ENCODE measurements at places on chromosomes 7 and 10.

DNA sequence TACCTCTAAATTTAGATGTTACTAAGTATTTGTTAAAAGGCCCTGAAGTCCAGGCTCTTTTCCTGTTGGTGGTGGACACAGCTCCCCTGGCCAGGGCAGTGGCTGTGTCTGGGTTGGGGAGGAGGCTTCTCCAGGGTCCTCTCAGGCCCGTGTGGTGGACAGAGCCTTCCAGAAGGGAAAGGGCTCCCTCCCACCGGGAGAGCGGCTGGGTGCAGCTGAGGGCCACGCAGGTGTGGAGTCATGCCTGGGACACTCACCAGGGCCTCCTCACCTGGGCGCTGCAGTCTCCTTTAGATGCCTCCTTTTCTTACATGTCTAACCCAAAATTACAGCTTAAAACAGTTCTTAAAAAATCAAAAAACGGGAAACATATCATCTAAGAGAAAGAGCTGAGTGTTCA, 128.2 kb upstream of the TCERG1L start:
- no peak for DNase-seq

GRCh38 chr10:63253040-63253439, 119.9 kb downstream of the NRBF2 start:
- DNase-seq: no peak

DNA sequence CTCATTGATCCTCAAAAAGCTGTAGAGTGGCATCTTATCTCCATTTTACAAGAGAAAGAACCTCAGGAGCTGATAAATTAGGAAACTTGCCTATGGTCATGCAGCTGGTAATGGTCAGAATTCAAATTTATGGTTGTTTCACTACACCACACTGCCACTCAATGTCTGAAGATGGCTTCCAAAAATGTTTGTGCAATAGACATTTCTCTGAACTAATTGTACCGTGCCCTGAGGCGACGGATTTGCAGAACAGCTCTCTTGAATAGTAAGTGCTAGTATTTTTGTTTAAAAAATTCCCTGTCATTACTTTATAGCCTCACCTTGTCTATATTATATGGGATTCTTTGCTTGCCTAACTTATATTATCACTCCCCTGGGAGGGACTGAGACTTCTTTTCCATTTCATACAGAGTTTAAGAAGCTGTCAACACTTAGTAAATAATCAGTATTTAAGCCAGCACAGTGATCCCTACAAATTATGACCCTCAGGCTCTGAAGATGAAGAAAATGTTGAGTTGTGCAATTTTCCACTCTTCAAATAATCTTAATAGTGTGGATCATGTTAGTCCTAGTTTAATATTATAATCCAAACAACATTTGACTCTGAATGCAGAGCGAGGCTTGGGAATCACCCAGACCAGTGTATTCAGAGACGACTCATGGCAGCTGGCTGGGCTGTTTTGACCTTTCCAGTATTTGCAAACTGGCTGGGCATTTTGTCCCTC, 346.6 kb downstream of the PTEN start:
- no peak for DNase-seq

DNA sequence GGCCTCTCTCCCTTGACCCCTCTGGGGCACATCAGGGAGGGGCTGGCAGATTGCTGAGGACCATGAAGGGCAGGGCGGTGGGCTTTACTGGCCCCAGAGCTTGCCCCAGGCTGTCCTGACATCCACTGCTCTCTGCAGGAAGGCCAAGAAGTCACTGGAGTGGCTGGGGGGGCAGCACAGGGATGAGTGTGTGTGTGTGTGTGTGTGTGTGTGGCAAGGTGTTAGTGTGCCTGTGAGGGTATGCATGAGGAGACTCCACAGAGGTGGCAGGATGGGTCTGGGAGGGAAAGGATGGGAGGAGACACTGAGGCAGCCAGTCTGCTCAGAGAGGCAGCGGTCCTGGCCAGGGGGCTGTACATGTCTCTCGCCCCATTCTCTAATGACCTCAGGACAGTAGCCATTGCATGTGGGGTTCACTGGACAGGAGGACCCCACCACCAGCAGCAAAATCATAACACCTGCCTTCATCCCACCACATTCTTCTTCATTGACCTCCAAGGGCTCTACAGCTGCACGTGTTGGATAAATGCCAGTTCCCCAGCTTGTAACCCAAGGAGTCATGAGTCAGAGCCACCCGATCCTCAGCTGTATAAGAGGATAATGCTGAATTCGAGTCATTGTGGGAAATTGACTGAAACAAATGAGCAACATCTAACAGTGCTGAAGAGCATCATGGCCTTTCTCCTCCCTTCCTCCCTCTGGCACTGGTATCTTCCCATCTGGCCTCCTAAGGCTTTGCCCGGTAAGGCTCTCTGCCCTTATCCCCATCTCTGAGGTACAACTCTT, 720.5 kb downstream of the GRID1 start:
- DNase-seq: peak; percentile 16

DNA sequence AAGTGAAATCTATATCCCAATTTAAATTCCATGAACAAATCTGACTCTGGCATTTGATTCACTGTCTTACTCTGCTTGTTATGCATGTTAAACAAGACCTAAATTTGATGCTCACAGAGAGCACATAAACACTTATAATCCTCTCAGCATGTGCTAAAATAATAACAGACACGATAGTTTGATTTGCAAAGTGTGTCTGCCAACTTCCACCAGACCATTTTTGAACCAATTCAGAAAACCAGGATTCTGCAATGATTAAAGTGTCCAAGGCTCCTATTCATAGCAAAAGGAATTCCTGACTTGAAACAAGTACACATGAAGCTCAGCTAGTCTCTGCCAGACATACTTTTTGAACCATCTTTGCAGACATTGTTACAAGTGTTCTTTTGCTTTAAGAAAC, 11.2 kb downstream of the RBM20 start:
- DNase-seq: no peak

GRCh38 chr10:58089739-58090138, 178.0 kb downstream of the IPMK start:
- DNase-seq: no peak

- no peak for DNase-seq
Observed at GRCh38 chr10:119401671-119402395, 140.7 kb downstream of the RGS10 start.

GRCh38 chr10:69409176-69409495, 7.6 kb downstream of the TACR2 start:
- no peak for DNase-seq

- no peak for DNase-seq
Observed at GRCh38 chr7:14144109-14144508, 154.6 kb upstream of the ETV1 start.

DNA sequence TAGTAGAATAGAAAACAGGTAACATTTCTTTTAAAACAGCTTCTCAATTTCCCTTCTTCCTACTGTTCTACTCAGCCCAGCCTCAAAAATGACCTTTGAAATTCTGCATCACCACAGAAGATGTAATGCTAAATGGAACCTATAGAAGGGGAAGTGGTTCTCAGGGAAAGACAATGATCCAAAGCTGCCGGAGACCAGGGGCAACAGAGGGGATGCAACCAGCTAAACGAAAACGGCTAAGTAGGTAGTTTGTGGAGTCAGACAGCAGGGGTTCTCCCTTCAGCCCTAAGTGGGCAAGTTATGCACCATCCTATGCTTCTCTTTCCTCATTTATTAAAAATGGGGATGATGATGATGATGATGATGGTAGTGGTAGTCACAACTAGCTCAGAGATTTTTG, 214.3 kb downstream of the ELMO1 start:
- DNase-seq: no peak

- DNase-seq: no peak
Observed at GRCh38 chr10:8071006-8071405, 16.5 kb downstream of the GATA3 start.

DNA sequence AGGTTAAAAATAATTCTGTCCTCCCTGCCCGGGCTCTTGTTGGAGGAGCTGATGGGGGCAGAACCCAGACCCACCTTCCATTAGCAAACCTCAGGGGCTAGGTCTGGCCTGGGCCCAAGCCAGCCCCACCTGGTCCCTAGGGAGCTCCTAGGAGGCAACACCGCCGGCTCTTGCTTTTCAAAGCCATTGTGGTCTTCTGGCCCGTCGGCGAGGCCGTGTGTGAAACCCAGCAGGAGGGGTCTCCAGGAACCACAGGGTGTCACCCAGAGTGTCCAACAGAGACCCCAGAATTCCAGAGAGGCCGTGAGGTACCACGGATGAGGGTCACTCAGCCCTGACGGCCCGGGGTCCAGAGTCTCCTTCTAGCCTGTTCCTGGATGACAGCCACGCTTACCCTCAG, 16.6 kb upstream of the PDGFA start:
- no peak for DNase-seq

- DNase-seq: no peak
Observed at GRCh38 chr10:73559590-73559989, 31.6 kb downstream of the USP54 start.

GRCh38 chr10:77686650-77687417, 49.2 kb upstream of the KCNMA1 start:
- no peak for DNase-seq

All from NCI-H187 treated with DMSO at 0.1 percent for 48 hours (cell line).